Putamen (tissue), 1 donor: ENCODE measurements at places on chromosomes 4 and X.

- peak; percentile 2 for DNase-seq
Measured at GRCh38 chr4:116358633-116359222, 726.6 kb downstream of the TRAM1L1 start.

DNA sequence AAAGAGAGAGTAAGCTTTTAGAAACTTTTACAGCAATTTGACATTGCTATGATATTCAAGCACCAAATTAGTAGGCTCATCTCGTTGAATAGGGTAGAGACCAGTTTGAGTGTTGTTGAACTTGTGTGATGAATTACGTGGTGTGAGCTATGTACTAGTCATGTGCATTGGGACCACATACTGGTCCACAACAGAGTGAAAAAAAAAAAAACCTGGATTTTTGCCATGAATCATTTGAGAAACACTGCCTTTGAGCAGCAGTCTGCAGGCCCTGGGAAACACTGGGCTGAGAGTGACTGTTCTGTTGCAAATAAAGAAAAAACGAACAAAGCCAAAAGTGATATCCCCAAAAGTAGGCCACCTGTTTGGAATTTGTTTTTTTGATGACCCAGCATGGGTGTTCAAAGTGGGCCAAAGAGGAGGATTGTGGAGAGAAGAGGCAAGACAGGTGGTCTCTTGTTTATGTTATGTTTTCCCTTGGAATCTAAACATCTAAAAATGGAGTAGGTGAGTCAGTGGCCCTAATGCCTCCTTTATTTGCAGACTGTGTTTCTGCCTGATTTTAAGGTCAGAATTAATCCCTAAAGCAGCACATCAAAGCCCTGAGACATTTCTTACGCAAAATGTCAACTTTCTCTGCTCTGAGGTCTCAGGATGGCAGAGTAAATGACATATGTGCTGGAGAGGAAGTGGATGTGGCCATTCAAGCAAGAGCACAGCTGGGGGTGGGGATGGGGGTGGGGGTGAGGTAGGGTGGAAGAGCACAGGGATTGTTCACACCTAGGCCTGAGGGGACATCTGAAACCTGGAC, 33.5 kb downstream of the TAF7L start:
- DNase-seq = no peak

- no peak for DNase-seq
Measured at GRCh38 chrX:124717537-124717936, 371.2 kb downstream of the SH2D1A start.

GRCh38 chr4:100489305-100489704, 28.5 kb downstream of the EMCN start:
- no peak for DNase-seq

DNA sequence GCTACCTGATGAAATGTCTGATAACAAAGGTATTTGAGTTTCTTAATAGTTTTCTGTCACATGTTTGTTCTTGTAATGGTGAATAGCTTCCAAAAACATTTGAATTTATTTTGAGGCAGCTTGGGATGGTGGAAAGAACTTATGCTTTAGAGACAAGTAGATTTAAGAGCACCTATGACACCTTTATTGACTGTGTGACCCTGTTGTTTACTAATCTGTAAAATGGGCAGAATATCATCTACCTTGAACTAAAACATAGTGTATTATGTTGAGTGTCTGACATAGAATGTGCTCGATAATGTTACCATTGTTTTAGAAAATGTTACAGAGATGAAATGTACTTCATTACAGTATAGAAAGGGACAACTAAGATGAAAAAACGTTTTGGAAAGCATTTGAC, 24.9 kb downstream of the STAG2 start:
- DNase-seq = no peak

DNA sequence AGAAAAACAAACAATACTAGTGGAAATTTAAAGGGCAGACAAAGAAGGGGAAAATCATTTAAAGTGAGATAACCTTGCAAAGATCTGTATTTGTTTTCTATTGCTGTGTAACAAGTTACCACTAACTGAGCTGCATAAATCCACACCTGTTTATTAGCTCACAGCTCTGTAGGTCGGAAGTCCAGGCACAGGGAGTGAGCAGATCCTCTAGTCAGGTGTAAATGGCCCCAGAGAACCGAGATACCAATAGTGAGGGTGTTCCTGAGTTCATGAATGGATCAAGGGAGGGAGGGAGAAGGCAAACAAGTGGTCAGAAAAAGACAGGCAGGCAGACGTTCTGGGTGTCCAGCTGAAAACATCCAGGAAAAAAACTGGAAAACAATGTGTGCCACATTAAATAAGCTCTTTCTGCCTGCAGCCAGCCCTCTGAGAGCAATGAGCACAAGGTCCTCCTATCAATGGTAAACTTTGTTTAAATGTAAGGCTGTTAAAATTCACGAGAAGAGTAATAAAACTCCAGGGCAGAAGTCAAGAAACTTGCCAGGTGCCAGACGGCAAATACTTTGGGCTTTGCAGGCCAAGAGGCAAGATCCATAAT, 25.0 kb downstream of the ADGRA3 start:
- DNase-seq = no peak

- DNase-seq = no peak
Measured at GRCh38 chrX:2145692-2146367, 354.9 kb downstream of the DHRSX start.

DNA sequence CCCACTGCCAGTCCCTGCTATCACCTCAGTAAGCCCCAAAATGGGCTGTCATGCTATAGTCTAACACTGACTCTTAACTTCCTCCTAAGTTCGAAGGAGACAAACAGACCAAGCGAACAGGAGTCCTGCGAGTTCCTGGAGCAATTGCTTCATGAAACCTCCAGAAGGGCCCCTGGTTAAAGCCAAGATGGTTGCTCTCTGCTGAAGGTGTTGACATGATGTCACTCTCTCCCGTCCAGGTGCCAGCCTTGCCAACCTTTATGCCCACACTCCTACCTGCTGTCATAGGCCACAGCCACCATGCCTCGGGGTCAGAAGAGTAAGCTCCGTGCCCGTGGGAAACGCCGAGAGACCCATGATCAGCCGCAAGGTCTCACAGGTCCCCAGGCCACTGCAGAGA, at the start of gene MAGEB6B:
MAGEB6B (plus strand) TSS at position 301 of the 400 bp plus-strand sequence; CDS start at position 301, 0 bp downstream.
- no peak for DNase-seq

DNA sequence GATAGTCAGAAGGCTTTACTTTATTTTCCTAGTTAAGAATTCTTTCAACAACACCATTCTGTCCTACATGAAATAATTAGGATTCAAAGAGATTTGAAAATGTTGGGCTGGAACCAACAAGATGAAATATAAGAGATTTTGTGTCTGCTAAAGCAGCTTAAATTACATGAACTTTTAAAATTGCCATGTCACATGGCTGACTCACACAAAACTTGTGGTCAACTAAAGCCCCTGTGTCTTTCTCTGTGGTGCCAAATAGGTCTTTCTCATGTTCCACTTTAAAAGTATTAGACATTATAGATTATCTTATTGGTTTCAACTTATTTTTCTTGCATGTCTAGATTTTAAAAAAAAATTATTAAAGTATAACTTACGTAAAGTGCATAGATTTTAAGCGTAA, 60.8 kb upstream of the FHL1 start:
- no peak for DNase-seq

- DNase-seq = no peak
Measured at GRCh38 chr4:185137233-185137925, 5.7 kb upstream of the SLC25A4 start.

GRCh38 chr4:183008492-183008891, 90.6 kb upstream of the WWC2 start:
- DNase-seq = no peak

- DNase-seq = no peak
Measured at GRCh38 chr4:167956676-167957075, 135.7 kb upstream of the ANXA10 start.

- no peak for DNase-seq
Measured at GRCh38 chr4:24991015-24991414, 39.7 kb downstream of the LGI2 start.

DNA sequence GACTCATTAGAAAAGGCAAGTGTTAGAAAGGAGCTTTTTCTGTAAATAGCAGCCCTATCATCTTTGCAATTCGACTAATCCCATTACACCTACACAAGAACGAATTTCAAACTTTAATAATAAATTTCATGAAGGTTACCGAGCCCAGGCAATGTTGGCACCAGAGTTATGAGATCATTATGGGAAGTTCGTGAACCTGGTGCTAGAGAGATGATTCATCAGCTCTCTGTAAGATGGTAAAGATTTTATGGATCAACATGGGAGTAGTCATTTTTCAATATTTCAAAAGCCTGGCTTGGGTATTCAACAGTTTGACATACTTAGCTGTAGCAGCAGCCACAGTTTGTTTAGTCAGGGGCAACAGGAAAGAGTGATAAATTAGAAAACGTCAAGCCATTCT, 35.8 kb downstream of the AMELX start:
- DNase-seq = peak; percentile 21

- no peak for DNase-seq
Measured at GRCh38 chr4:40905414-40905813, 155.7 kb downstream of the NSUN7 start.

DNA sequence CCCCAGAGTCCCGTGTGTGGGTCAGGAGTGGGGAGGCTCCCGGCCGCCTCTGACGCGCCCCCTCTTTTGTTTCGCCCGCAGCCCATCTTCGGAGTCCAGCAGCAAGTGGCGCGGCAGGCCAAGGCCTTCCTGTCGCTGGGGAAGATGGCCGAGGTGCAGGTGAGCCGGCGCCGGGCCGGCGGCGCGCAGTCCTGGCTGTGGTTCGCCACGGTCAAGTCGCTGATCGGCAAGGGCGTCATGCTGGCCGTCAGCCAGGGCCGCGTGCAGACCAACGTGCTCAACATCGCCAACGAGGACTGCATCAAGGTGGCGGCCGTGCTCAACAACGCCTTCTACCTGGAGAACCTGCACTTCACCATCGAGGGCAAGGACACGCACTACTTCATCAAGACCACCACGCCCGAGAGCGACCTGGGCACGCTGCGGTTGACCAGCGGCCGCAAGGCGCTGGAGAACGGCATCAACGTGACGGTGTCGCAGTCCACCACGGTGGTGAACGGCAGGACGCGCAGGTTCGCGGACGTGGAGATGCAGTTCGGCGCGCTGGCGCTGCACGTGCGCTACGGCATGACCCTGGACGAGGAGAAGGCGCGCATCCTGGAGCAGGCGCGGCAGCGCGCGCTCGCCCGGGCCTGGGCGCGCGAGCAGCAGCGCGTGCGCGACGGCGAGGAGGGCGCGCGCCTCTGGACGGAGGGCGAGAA, 117.5 kb downstream of the DCTD start:
- DNase-seq = no peak

DNA sequence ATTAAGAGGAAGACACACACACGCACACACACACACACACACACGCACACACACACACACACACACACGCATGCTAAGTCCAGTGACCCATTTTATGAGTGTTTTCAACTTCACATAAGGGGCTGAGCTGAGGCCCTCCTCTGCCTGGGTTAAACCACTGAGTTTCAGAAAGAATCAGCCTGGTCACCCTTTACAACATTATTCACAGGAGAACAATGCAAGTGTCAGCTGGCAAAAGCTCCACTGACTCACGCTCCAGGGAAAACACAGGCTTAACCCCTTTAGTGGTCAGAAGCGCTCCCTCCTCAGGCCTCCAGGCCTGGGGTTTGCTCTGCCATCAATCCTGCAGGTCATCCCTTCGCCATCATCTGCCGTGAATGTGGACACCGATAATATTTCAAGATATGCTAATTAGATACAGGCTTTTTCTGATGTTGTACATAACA, 46.9 kb downstream of the ACOX3 start:
- peak; percentile 82 for DNase-seq

GRCh38 chrX:18286322-18286831, 65.7 kb upstream of the BEND2 start:
- DNase-seq = no peak

GRCh38 chrX:21747558-21747957, 10.4 kb downstream of the SMPX start:
- DNase-seq = peak; percentile 55

DNA sequence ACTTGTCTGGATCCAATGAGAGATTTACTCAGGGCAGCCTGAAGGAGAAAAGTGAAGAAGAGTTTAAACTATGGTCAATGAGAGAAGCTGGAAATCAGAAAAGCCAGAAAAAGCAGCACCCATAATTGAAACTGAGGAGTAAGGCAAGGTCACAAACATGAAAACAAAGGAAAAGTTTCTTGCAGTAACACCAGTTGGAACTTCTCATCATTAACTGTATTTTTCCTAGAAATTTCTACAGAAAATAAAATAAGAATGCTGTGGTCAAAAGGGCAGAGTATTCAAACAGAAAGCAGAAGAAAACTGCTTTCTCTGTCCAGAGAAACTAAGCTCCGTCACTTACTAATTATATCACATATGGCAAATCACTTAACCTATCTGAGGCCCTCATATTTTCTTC, 102.2 kb downstream of the OR13H1 start:
- no peak for DNase-seq

GRCh38 chr4:31411565-31411964, 691.4 kb downstream of the PCDH7 start:
- no peak for DNase-seq

- no peak for DNase-seq
Measured at GRCh38 chr4:97016186-97016907, 1126.9 kb downstream of the STPG2 start.

DNA sequence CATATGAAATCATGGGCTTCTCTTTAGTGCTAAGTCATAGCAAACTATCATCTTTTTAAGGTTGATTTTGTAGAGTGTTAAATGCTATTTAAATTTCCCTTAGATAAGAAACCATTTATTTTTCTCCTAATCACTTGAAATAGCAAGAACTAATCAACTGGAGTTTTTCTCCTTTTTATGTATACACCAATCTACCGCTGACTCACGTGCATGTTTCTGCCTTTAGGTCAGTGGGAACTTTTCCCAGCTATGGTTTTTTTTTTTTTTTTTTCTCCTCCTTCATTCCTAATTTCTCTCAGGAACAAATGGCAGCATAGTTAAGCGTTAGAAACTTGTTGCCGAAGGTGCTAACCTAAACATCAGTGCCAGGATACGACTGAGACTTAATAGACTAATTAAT, 176.4 kb downstream of the BMPR1B start:
- no peak for DNase-seq

- no peak for DNase-seq
Measured at GRCh38 chr4:66489783-66490452, 819.6 kb upstream of the EPHA5 start.

GRCh38 chr4:6984612-6985425, 58.4 kb upstream of the TADA2B start:
- DNase-seq = no peak

DNA sequence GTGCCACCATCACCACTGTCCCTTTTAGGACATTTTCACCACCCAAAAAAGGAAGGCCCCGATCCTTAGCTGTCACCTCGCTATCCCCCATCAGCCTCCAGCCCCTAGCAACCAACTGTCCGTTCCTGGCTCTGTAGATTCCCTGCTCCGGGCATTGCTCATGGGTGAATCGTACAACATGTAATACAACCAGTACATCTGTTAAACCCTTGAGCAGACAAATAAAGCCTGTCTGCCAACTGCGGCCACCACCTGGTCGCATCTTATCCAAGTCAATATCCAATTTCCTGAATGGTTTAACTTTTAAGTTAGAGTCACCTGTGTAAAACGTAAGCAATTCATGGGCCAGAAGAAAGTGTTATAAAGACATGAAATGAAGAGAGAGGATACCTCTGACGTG, 251.9 kb downstream of the AFAP1 start:
- no peak for DNase-seq

DNA sequence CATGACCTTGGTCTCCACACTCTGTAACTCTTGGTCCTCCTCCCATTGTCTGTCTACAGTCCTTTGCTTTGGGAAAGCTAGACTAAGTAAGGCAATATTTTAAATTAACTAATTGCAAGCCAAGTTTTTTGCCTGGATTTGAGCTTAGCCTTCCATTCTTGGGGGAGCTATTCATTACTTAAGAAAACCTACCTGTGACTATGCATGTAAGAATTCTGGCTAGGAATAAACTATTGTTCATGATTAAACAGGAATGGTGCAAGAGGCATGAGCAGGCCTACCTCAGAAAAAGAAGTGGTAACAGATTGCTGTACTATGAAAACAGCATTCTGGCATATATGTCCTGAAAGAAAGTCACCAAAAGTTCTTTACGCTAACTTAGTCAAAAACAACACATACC, 309.4 kb downstream of the MAPK10 start:
- DNase-seq = no peak
